ENCODE measurements at places on chromosomes 16 and 17.

DNA sequence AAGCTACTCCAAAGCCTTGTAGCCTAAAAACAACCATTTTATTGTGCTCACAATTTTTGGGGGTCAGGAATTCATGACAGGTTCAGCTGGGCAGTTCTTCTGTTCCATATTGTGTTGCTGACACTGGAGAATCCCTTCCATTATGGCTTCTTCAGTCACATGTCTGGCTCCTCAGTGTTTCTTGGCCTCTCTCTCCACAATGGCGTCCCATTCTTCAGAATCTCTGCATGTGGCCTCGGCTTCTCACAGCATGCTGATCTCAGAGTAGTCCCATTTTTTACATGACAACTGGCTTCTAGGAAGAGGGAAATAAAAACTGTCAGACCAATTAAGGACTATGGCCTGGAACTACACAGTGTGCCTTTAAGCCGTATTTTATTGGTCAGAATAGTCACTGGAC lies 49.7 kb downstream of the NF1 start:
- no peak for DNase-seq

DNA sequence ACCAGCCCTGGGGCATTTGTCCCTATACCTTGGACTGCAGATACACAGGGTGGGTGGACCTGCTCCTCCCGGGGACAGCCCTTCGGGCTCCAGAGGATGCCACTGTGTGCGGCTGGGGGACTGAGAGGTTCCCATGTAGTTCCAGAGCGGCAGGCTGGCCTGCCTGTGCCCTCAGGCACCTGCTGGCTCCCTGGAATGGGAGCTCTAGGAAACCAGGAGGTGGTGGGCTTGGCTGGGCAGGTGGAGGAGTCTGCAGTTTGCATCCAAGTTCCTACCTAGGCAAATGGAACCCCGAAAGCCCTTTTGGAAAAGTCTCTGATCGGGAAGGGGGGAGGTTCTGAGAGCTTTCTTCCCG lies 982 bp downstream of the DBNDD1 start:
- DNase-seq, result no peak

GRCh38 chr17:18951941-18952842 lies at the start of gene SLC5A10:
SLC5A10 (plus strand) TSS chr17:18952165; CDS start chr17:18952206, 41 bp downstream.
- DNase-seq, result no peak

DNA sequence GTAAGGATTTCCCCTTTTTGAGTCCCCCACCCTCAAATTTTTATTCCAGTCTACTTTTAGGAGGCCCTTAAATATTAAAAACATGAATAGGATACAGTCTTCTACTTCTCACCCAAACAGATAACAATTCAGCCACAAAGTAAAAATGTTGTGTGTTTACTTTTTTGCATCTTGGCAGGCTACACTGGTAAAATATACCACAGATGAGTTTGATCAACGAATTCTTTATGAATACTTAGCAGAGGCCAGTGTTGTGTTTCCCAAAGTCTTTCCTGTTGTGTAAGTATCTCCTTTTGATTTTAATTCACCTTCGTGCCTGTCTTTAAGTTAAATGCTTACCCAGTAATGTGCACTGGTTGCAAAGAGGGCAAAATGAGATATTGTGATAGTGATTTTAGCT lies 34.4 kb upstream of the RAB11FIP4 start:
- DNase-seq, result no peak

- no peak for DNase-seq
Observed at GRCh38 chr17:60804831-60805230, 127.2 kb downstream of the BCAS3 start.

DNA sequence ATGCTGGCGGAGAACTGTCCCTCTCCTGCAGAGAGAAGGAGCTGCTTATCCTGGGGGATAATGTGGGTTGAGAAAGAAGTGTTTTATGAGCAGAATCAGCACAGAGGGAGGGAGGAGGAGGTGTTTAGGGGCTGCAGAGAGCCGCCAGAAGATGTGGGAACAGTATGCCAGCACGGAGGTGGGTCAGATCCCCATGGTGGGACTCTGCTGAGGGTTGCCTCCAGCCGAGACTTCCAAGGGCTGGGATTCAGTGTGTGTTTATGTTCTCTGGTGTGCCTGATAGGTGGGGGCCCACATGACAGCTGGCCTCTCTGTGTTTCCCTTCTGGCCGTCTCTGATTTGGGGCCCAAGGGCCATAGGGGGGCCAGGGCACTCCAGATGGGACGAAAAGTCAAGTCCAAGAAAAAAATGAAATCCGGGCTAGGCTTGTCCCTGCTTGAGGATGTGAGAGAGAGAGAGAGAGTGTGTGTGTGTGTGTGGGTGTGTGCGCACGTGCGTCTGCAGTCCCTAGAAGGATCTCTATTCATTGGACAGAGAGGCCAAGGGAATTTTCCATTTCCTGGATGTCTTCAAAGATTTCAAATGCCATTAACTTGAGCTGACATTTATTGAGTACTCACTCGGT lies 21.6 kb downstream of the PRKCB start:
- no peak for DNase-seq

GRCh38 chr16:46632778-46633733 lies 11.9 kb upstream of the SHCBP1 start:
- no peak for DNase-seq

- no peak for DNase-seq
Observed at GRCh38 chr16:73887911-73888310, 408.7 kb upstream of the PSMD7 start.

GRCh38 chr17:80732268-80732667 lies 187.6 kb downstream of the RPTOR start:
- no peak for DNase-seq

DNA sequence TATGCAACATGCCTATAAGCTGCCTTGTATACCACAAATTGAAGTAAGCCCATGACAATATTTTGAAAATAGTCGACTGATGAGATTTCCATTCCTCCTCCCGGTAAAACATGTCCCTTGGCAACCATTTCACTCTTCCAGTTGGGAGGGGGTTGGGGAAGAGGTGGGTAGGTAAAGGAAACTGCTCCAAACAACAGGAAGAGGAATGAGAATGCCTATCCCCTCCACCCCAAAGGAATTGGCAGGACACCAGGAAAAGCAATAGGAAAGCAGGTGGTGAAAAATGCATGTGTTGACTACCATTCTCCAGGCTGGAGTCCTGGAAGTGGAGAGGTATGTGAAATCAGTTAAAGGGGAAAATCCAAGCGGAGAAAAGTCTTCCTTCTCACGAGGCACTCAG lies 455.9 kb upstream of the PSMD7 start:
- DNase-seq, result no peak

DNA sequence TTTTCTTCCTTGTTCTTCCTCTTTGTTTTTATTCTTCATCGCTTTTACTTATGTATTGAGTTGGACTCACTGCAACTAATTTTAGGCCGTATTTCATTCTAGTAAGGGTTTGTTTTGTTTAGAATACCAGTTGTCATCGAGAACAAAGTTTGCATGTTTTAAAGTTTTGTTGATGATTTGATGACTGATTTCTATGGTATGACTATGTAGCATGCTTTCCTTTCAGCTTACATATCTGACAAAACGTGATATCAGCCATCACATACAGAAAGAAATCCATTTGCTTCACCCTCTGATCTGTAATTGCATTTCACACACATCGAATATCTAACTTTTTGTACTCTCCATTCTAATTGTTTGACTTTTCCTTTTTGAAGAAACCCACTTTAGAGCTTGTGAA lies 4.0 kb downstream of the PRKCA start:
- DNase-seq, result no peak

DNA sequence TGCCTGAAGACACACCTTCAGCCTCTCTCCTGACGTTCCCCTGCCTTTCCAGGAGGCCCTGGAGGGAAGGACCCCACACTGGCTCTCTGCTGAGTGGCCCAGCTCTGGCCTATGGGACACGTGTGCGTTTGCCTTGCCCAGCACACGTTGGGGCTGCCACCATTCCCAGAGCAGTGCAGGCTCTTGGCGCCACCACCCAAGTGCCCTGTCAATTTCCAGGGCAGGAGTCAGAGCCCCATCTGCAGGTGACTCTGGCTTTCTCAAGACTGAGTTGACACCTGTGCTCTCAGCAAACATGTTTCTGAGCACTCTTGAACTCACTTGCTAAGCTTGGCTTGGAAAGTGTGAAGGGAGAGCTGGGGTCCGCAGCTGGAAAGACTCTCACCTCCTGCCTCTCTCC lies 4.7 kb upstream of the IRF8 start:
- DNase-seq, result no peak

GRCh38 chr16:85798901-85799496 lies 345 bp downstream of the EMC8 start:
- peak; percentile 32 for DNase-seq

DNA sequence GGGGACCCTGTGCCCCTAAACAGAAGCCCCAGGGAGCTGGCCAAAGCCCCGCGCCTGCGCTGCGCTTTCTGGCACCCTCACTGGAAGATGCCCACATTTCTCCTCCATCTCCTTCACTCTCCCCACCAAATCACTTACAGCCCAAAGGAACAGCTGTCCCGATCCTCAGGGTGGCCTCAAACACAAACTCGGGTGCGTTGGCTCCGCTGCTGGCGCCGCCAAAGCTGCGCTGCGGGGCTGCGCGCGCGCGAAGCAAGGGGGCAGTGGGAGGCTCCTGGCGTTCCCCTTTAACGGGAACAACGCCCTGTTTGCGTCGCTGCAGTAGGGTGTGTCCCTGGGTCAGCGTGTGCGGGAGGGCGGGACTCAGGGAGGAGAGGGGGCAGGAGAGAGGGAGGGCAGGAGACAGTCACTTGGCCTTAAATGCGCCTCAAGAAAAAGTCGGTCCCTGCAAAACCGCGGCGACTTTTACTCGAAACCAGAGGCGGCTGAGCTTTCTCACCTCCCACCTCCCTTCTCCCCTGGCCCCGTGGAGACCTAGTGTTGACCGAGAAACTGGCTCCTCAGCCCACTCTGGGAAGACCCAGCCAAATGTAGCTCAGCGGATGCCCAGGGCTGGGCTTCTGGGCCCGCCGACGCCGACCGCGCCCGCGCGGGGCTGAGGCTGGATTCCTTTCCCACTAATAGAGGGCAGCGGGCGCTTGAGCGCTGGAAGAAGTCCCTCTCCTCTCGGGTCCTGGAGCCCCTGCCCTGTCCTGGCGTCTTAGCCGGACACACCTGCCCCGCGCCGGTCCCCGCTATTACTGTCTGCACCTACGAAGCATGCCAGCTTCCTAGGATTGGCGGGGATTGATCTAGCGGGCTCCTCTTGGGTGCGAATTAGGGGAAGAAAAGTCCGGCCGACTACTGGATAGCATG lies 2.6 kb downstream of the PMP22 start:
- DNase-seq, result peak; percentile 89

DNA sequence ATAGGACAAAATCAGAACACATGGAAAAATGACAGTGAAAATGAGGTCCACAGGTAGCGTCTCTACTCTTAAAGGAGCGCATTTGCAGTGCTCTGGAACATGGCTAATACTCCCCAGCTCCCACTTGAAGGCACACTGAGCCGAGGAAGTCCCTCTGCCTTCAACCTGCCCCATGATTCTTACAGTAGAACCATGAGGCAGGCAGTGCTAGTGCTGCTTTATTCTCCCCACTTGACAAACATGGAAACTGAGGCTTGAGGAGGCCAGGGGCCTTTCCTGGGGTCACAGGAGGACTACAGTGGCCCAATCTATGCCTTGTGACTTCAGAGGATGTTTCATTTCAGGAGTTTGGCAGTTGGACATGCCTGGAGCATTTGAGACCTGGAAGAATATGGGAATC lies 244.1 kb upstream of the MAF start:
- no peak for DNase-seq

GRCh38 chr17:74671031-74671771 lies 41.5 kb downstream of the CD300LF start:
- peak; percentile 64 for DNase-seq
